ENCODE measurements at places on chromosomes 3 and 15.

DNA sequence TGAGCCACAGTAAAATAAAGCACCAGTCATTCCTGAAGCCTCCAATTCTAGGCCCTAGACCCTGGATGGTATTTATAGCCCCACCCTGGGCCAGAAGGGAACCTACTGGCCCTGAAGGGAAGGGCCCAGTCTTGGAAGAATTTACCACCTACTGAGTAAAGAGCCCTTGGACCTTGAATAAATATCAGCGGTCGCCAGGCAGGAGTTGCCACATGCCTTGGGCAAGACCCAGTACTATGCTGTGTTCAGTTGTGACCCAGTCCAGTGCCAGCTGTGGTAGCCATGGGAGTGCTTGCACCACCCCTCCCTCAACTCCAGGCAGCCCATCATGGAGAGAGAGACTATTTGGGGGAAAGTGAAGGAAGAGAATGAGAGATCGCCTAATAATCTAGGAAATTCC, 27.0 kb downstream of the NCBP2 start:
- no peak for DNase-seq

- DNase-seq: no peak
Measured at GRCh38 chr3:157498371-157498770, 4.8 kb downstream of the VEPH1 start.

- no peak for DNase-seq
Measured at GRCh38 chr15:49383266-49383665, 39.8 kb upstream of the FGF7 start.

GRCh38 chr15:67832897-67833709, 6.7 kb downstream of the RNU6-1 start:
- DNase-seq: no peak

GRCh38 chr3:170869239-170869590, 780 bp downstream of the RPL22L1 start:
- DNase-seq: no peak

DNA sequence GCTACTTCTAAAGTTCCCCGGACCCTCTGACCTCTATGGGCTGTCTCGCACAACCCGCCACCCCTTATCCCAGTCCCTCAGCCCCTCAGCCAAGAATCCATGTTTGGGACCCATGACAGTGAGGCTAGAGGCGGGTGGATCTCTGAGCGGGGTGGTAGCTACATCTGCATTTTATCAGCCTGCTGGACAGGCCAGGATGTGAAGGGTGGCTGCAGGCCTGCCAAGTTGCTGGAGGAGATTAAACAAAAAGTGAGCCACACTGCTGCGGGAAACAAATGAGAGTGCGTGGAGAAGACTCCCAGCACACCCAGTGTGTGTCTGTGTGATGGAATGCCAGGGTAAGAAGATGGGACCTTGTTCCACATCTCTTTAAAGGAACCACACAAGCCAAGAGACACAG, 51.1 kb upstream of the SPATA12 start:
- DNase-seq: no peak

GRCh38 chr15:98650417-98651035, 2.2 kb downstream of the IGF1R start:
- no peak for DNase-seq

GRCh38 chr3:69579306-69580041, 159.8 kb upstream of the MITF start:
- no peak for DNase-seq

GRCh38 chr3:14959359-14959943, 12.1 kb downstream of the NR2C2 start:
- DNase-seq: no peak

GRCh38 chr3:194198938-194199337, 63.0 kb downstream of the HES1 start:
- no peak for DNase-seq

- no peak for DNase-seq
Measured at GRCh38 chr3:183008800-183009199, 28.5 kb upstream of the DCUN1D1 start.

- no peak for DNase-seq
Measured at GRCh38 chr3:117556646-117557407, 847.2 kb downstream of the TUSC7 start.

- DNase-seq: no peak
Measured at GRCh38 chr3:109355625-109356441, 18.5 kb upstream of the DPPA4 start.

GRCh38 chr3:178671791-178672190, 135.6 kb downstream of the KCNMB2 start:
- DNase-seq: no peak

GRCh38 chr3:145943952-145944351, 217.0 kb downstream of the PLOD2 start:
- no peak for DNase-seq

- DNase-seq: no peak
Measured at GRCh38 chr3:182234881-182235280, 523.2 kb downstream of the SOX2 start.

DNA sequence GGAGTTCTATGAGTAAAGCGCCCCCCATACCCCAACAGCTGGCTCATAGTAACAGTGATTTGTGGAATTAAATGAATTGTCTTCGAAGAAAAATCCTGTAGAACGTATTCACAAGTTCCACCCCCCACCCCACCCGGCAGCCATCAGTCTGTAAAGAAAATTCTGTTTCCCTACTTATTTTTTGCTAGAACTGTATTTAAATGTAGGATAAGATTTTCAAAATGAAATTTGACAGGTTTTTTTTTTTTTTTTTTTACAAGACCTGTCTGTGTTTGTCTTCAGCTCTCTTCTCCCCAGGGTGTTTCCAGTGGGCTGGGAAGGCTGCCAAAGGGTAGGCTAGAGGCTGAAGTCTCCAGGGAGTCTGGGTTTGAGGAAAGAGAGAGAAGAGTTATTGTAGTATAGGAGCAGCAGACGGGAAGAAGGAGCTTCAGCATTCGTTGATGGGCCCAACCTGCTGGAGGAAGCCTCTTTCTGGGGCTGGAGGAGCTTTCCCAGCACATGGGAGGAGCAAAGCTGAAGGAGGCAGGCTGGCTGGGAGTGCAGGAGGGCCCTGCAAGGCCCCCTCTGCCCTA, 130.6 kb upstream of the SEMA6D start:
- DNase-seq: no peak

DNA sequence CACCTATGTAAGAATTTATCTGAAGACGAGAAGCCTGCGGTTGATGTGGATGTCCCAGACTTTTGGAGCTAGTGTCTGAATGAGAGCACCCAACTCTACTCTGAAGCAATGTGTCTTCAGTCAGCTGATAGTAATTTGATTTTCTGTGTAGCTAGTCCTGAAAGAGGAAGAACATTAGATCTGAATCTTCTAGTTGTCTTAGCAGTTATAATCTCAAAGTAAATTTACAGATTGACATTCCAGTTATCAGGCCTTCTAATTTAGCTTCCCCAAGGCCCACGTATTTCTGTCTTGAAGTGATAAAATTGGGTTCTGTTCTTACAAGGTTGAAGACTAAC, 1.5 kb downstream of the TCAIM start:
- DNase-seq: no peak

DNA sequence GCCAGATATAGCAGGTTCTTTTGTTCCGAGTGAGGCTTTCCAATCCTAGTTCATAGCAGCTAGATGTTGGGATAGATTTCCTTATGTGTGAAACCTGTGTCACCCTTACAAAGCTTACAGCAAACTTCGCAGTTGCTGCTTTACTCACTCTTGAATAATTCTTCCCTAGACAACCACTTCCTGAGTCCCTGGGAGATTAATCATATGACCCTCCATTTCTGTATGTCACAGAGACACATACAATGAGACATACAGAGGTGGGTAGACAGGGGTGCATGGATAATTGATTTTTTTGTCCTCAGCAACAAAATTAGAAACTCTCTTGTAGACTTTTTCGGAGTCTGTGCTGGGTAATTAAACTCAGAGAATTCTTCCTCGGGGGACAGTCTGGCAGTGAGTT, 163.2 kb downstream of the NSUN3 start:
- DNase-seq: no peak

DNA sequence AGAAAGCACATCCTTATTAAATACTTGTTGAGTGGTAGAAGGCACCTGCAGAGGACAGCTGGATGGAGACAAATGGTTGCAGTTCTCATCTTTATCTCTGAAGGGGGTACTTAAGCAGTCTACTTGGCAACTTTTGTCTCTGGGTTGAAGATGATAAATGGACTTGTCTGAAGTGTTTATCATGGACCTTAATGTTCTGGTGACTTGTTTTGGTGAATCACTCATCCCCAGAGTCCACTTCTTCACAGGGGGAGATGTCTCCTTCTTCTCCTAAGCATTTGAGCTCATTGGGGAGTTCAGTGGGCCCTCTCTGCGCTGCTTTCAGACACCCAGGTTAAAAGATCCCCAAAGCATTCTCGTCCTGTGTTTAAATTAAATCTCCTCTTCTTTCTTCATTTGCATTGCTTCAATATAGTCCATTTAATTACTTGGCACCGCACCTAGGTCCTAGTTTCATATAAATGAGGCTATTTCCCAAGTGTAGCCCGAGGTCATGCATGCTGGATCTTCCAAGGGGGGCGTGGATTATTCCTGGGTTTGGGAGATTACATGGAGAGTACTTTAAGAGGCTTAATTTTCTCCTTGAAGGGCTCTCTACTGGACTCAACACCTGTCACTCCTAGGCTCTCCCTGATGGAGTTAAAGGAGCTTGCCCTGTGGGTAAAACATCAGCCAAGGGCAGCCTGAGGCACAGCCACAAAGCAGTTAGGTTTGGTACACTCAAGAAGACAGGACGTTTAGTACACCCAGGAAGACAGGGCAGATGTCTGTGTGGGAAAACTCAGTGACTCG, 239.3 kb upstream of the C2CD4B start:
- DNase-seq: no peak

DNA sequence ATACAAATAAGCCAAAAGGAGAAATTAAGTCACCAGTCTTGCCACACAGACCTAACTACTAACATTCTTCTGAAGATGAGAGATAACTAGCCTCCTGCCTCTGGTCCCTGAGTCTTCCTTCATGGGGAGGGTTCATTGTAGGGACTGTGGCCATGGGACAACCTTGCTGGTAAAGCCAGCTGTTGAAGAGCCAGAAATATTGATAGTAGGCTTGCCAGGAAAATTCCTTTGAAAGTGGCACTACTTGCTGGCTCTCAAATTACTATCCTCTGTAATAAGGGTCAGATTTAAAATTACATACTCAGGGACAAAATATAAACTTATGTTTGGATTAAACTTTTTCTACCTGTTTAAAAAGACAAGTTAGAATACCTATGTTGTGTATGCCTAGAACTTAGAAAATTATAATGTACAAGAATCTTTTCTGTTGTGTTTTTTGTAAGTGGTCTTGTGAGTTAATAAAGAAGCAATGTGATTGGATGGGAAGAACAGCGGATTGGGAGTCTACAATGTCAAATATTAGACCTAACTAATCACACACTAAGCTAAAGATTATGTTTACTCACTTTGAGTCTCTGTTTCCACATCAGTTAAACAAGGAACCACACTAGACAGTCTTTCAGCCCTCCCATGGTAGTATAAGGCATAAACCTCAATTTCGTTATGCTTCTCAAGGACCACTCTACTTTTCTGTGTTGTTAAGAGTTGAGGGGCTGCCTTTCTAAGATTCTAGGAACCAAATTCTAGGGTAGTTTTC, 60.0 kb upstream of the TRIM71 start:
- DNase-seq: no peak

DNA sequence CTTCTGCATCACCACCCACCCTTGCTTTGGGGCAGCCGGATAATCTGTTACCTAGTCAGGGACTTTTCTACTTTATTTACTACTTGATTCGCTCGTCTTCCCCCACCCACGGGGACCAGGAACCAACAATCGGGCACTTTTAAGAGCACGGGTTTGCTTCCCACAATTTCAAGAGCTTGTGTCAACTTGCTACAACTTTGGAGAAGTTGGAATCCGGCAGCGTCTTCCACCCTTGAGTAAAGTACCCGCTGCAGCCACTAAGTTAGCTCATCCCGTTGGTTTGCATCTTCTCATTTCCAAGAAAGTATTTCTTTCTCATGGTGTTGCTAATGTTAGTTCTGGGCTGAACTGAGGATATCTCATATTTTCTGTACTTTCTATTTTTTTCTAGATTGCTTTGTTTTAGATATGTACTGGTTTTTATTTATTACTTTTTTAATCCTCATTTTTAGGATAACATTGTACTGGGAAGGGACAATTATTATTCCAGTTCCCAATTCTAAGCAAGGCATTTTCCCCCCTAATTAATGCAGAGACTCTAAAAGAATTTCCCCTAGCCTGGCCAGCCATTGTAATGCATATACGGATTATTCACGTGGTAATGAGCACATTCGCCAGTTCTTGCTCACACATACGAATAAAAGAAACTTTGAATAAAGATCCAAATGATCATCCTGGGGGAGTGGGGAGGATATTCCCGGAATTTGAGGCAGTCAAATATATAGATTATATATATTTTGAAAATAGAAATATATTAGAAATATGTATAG, 4.0 kb downstream of the SOX2 start:
- no peak for DNase-seq

- DNase-seq: no peak
Measured at GRCh38 chr3:25313286-25313685, 114.8 kb upstream of the RARB start.

DNA sequence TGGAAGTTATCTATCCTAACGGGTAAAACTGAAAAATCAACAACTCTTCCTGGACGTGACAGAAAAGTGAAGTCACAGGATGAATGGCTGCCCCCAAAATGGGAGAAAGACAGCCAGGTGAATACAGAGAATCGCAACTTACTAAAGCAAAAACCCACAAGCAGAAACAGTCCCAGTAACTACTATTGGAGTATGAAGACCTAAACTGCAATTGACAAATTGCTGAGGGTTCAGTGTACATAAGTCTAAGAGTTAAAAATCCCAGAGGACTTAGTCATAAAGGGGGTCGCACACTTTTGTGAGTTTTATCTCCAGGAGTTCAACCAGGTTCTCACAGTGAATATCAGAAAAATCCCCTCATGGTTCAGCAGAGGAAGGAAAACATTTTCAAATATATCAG, 56.8 kb upstream of the IMPG2 start:
- DNase-seq: no peak

- DNase-seq: no peak
Measured at GRCh38 chr3:45398178-45398577, 9.8 kb downstream of the LARS2 start.

DNA sequence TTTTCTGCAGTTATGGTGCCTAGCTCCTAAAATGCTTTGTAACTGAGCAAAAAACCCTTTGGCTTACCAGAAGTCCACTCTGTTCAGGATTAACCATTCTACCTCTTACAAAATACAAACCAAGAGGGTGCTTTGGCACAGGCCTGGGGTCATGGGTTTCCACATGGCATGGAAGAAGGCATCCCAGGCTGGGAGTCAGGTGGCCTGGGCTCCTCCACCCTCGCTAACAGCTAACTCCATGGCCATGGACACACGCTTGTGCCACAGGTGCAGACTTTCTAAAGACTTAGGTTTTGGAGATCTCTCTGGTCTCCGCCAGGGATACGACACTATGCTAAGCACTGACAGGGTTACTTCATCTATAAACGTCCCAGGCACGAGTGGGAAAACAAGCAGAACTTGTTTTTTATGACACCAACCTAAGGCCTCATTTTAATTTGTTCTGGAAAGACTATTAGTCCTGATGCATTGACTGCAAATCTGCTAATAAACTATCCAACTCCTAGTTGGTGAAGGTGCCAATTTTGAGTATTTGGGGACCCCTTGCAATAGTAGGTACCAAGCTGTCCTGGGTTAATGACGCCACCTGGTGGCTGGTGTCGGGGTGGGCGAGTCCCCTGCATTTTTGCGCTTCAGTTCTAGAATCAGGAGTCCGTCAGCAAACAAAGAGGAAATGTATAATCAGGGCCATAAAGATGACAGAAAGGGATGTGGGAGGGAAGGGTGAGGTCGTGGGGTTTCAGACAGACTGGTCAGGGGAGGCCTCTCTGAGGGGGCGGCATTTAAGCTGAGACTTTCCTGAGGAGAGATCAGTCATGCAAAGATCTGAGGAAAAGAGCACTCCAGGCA, 10.3 kb upstream of the ALDH1A3 start:
- no peak for DNase-seq

GRCh38 chr15:57036352-57036751, 117.9 kb downstream of the TCF12 start:
- no peak for DNase-seq
